Dorsolateral prefrontal cortex (tissue), 122 donors: ENCODE measurements at places on chromosomes 2 and 18.

GRCh38 chr2:118774458-118775133 lies 72.9 kb downstream of the EN1 start:
- no peak for DNase-seq

GRCh38 chr18:49621717-49622351 lies 60.0 kb downstream of the LIPG start:
- DNase-seq, result no peak

DNA sequence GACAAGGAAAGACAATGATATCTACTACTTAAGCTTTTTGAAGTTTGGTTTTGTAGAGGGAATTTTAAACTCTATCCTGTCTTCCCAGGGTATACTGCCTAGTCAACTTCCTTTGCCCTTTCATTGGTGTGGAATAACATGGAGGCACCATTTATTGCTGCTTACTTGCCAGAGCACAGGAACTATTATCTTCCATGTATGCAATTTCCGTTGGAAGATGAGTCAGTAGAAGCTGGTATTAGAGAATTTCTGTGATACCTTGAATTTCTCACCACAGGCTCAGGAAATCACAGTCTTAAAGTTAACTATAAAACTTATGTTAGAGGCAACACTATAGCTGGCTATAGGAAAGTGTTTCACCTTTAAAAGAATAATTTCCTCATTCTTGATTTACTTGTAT lies 40.9 kb upstream of the RGPD4 start:
- no peak for DNase-seq

GRCh38 chr2:224127871-224128501 lies 88.9 kb upstream of the SERPINE2 start:
- no peak for DNase-seq

- DNase-seq, result no peak
These were observed 143.3 kb downstream of the PDE1A start for GRCh38 chr2:182283512-182283911.

- DNase-seq, result no peak
These were observed 48.8 kb downstream of the FEZ2 start for GRCh38 chr2:36549165-36549574.

GRCh38 chr2:76163860-76164259 lies 453.1 kb upstream of the GCFC2 start:
- DNase-seq, result no peak

DNA sequence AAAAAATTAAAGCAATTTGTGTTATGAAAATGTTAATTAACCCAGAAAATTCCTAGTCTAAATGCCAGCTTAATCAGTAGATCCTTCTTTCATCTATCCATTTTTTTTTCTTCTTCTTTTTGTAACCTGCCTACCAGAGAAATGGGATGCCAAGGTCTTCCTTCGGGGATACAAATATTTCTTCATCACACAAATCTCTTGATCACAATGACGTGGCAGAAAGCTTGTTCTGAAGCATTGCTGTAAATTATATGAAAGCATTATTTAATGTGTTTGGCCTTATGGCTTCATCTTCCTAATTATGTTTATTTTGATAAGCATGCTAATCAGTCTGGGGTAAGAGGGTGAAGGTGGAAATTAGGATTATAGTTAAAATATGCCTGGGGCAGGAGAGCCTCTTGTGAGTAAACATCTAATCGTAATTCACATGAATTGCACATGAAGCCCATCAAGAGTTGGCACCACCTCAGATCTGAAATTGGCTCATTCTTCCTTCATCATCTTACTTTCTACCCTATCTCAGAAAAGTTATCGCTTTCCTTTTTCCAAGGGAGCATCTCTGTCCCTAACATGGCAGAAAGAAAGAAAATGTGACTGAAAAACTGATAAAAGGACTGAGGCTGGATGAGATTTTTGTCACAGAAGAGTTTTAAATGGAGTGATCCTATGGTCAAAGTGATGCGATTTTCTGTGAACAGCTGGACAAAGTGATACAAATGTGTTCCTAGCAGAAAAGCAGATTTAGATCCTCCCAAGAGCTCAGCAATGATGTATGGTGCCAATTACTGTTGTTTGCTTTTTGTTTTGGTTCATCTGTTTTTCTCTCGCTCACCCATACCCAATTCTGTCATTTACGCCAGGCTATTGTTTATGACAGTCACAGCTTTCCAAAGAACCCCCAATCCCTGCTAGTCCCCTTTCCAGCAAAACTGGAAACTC lies 76.9 kb upstream of the PMAIP1 start:
- DNase-seq, result no peak

DNA sequence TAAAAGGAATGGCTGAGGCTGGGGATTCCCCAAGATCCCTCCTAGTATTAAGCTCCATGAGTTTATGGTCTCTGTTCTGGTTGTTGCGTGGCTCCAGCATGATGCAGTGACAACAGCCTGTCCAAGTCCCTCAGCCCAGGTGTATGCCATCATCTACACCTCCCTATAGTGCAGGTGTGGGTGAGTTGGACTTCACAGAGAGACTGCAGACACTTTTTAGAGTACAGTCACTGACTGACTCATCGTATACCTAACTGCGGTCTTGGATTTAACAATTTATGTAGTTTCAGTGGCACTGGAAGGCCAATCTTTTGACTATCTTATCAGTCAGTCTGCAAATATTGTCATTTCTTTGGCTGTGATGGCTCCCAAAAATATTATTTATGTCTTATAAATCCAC lies 415.0 kb downstream of the TMX3 start:
- DNase-seq, result no peak

GRCh38 chr2:144645083-144645778 lies 125.3 kb upstream of the ZEB2 start:
- DNase-seq, result no peak

DNA sequence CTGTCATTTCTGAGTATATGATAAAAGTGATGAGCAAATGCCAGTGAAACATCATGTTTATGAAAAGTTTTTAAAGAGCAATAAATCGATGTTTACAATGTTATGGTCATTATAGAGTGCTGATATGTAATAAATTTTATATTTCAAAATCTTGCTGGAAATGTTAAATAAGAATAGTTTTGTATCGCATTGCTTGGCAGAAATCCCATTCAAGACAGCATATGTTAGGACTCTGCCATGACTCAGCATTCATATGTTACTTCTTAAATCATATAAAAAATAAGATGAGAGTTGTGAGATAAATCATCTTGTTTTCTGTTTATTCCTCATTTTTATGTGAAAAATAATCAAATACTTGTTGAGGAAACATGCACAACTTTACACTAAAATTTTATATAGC lies 949.9 kb upstream of the NRXN1 start:
- no peak for DNase-seq

GRCh38 chr2:232879618-232880494 lies 9.8 kb downstream of the SNORC start:
- no peak for DNase-seq

DNA sequence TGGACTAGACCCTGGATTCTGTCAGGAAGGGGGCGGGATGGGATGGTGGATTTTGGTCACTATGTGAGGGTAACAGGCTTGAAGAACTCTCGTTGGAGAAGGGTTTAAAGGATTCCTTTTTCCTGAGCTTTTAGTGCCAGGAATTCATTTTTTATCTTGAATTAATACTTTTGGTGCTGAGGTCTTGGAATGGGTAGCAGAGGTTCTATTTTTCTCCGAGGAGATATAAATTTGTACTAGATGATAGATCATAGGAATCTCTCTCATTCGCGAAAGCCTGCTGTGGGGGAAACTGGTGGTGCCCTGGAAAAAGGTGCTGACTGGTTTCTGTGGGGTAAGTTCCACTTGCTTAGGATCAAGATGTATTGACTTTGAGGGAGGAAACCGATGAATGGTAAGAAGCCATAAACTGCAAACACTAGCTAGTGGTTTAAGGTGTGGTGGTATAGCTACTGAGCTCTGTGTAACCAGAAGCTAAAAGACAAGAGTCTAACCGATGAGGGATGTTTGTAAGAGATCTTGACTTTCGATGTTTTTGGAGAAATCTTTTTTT lies 706 bp downstream of the AGPS start:
- DNase-seq, result no peak

GRCh38 chr2:65504814-65505697 lies 72.7 kb upstream of the SPRED2 start:
- DNase-seq, result no peak

GRCh38 chr2:22276696-22277095 lies 1108.3 kb upstream of the KLHL29 start:
- DNase-seq, result no peak

DNA sequence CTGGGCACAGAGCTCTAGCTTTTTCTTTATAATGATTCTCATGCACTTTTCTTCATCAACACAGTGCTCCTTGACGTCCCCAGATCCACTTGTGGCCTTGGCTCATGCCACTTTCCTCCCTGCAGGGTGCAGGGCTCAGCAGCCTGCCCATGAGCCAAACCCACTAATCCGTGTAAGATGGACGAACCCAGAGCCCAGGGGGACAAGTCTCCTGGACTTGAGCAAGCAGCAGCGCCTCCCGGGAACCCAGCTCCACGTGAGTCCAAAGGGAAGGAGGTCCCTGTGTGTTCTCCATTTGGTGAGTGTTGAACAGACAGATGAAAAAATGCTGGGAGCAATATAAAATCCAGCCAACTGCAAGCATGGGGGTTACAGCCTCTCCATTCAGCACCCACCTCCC lies 470.6 kb upstream of the HS6ST1 start:
- DNase-seq, result no peak

- DNase-seq, result no peak
These were observed 23.8 kb downstream of the EN1 start for GRCh38 chr2:118823633-118824032.

GRCh38 chr18:76977108-76977621 lies 154.8 kb downstream of the ZNF236 start:
- DNase-seq, result no peak

GRCh38 chr2:25483607-25484266 lies 142.0 kb upstream of the DNMT3A start:
- no peak for DNase-seq

DNA sequence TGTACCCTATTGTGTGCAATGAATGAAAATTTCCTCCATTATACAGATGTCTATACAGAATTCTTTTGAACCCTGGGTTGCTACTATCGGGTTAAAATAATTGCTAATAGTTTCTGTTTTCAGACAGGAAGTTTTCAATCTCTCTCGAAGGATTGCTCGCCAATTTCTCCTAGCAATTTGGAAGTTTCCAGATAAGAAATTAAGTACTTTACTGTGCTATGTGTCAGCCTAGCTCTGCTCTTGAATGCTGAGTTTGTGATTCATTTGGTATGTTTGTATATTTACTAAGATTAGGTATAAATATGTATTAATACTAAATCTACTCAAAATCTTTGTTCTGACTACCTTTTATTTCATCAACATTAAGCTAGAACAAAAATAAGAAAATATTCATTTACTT lies 74.6 kb upstream of the ARL5A start:
- no peak for DNase-seq

GRCh38 chr2:199409759-199410529 lies 47.8 kb downstream of the SATB2 start:
- no peak for DNase-seq

DNA sequence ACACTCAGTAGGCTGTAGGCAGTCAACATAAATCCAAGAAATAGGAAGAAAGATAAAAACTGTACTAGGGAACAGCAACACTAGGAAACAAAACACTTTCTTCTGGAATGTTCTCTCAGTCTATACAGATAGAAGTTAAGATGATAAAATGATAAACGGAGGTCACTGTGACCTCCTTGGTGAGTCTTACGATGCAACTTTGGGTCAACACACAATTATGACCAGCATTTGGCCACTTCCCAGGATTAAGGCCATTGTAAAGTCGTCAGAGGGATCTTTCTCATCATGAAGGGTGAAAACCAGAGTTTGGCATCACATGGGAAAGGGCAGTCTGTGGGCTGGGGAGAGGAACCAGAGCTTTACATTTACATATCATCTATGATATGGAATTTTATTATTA lies 33.4 kb downstream of the LAMA3 start:
- no peak for DNase-seq

DNA sequence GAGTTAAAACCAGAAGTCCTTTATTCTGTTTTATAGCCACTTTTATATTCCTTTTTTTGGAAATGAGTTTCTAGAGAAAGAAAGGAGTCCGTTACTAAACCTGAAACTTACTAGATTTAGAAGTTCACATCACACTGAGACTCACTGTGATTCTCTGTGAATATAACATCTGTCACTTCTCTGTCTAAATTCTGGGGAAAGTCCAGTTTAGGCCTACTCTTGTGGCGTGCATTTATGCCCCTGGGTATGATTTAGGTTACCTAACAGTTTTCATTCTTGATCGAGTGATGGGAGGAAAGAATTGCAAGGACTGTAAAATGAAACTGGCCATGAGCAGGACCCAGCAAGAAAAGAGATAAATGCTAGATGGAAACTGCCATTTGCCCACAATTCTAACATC lies 449.6 kb downstream of the SPAG16 start:
- DNase-seq, result no peak

DNA sequence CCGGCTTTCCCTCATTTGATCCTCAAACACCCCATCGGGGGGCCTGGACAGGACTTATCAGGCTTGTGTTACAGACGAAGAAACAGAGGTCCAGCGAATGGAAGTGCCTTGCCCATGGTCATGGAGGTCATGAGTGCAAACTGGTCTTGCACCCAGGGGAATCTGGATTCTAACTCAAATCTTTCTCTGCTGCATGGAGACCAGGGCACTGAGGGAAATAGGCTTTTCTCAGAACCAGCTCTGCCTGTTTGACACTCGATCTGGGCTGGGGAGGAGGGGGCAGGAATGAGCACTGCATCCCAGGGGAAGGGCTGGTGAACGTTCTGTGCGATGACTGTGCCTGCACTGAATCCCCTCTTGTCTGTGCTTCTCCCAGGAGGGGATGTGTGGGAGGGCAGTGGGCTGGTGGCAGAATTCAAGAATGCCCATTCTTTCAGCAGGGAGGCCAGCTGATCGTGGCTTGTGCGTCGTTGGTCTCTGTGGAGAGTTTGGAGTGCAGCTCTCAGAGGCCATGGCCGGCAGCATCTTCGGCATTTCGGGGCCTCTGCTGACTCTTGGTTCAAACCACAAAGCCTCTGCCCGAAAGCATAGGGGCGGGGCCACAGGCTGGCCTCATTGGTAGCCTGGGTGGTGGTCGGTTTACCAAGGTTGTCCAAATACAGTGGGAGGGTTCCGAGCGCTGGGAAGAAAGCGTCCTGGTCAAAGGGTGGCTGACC lies 171.6 kb downstream of the DDX1 start:
- no peak for DNase-seq

DNA sequence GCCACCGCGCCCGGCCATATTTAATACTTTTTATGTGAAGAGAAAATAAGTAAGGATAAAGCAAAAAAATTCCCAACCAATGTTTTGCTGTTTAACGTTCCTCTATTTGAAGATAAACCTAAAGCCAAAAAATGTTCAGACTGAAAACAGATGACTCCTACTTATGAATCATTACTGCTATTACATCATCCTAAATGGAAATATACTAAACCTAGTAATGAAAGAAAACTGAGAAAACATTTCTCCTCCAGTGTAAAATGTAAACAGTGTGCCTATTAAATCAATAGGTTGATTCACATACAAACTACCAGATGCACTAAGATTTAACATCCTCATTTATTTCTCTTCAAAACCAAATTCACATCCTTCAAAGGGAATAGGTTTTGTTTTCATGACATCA lies 43.5 kb downstream of the CWC22 start:
- no peak for DNase-seq
